ENCODE measurements at places on chromosomes 12 and 14. TPM values are rescaled to one million over a fixed set of nuclear protein-coding genes. Genes with fewer than 3 reads are reported as not detected.

The NPFF gene
- not detected for total RNA-seq

The OTOGL gene
- 10.9 TPM for total RNA-seq

The RIPK3 gene
- 1.9 TPM for total RNA-seq

DNA sequence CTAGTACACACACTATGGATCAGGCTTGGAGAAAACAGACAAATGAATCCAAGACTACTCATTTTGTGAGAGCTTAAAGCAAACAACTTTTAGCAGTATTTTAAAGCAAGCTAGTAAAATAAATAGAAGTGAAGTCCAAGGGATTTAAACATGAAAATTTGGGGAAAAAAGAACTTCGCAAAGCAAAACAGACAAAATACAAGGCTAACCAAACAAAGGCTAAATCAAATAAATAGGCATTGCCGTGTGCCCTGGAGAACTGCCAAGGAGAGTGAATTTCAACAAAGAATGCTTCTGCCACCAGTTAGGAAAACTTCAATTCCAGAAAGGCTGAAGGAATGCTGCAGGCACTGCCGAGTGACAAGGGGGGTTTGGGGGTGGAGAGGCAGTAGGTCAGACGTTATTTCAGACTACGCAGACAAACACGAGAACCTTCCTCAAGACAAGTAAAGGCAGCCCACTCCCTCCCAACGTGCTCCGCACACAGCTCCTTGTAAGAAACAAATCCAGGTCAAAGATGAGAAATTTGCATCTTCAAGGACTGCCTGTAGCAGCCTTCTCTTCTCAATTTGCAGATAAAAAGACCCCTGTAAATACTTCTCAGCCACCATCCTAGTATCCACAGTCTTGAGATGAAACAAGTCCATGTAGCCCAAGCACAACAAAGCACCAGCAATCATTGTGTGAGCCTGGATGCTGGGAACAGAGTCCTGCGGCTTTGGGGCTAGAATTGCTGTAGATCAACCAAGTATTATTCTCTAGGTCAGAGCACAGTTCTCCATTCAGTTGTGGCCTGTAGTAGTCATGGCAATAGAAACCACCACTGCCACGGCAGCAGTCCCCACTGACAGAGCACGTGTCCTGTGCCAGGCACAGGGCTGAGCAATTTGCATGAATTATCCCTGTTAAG, 43.3 kb downstream of the EFCAB11 start:
- DNase-seq = no peak

GRCh38 chr12:108446766-108447165, 68.3 kb upstream of the FICD start:
- DNase-seq = no peak

DNA sequence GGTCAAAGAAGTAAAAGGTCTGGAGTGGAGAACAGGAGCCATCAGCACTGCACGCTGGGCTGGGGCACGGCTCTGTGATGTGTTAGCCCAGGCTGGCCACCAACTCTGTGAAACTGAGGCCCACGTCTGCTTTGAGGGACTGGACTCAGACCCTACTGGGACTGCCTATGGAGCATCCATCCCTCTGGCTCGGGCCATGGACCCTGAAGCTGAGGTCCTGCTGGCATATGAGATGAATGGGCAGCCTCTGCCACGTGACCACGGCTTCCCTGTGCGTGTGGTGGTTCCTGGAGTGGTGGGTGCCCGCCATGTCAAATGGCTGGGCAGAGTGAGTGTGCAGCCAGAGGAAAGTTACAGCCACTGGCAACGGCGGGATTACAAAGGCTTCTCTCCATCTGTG, 7.1 kb downstream of the SUOX start:
- no peak for DNase-seq

GRCh38 chr12:98587084-98587483, 6.4 kb upstream of the SLC25A3 start:
- DNase-seq = no peak

DNA sequence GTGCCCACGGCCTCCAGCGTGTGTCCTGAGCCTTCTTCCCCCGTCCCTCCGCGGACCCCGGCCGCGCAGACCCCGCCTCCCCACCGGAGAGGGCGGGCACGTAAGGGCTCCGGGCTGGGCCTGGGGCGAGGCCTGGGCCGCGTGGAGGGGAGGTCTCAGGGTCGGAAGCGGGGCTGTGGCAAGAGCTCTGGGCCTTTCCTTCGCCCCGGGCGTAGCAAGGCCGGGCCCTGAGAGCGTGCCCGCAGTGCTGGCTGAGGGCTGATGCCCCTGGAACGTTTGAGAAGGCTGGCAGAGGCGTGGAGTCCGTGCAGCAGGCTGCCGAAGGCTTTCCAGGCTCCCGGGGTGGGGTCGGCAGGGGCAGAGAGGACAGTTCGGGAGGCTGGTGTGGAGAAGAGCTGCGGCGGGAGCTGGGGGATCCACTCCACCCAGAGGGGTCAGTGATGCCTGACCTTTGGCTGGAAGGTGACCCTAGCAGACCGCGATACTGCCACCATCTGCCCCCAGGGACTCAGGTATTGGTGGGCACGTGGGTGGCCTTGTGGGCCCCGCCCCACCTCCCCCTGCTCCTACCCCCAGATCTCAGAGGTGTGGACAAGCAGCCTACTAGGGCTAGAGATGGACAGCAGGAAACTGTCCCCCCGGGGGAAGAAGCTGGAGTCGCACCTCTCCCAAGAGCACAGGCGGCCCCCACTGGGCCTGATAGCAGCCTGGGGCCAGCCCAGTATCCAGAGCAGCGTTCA, 558 bp downstream of the TEX22 start:
- no peak for DNase-seq

GRCh38 chr14:103548463-103549351, 13.8 kb downstream of the BAG5 start:
- DNase-seq = no peak

GRCh38 chr14:75513911-75514672, 8.2 kb upstream of the BATF start:
- DNase-seq = no peak

DNA sequence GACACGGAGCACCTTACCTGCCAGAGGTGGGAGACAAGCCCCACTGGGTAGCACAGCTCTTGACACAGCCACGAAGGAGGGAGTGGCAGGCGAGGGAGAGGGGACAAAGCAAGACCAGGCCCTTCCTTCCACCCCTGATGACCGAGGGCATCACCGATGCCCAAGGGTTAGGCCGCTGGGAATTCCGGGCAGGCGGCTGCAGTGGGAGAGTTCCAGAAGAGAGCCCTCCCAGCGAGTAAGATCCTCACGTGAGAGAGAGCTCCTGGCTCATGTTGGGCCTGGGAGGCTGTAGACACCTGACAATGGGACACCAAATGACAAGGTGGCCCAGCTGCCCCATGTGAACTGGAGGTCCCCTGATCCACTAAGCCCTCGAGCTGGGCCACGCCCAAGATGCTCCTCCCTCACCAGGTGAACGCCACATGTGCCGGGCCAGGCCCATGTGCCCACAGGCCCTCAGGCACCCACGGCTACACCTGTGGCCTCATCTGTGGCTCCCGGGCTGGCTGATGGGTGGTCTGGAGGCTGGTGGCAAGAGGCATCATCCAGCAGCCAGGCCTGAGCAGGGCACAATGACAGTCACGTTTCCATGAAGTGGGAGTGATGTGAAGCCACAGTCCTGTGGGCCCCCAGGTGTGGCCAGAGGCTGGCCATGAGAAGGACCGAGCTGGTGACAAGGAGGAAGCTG, 32.1 kb upstream of the C14orf180 start:
- no peak for DNase-seq

DNA sequence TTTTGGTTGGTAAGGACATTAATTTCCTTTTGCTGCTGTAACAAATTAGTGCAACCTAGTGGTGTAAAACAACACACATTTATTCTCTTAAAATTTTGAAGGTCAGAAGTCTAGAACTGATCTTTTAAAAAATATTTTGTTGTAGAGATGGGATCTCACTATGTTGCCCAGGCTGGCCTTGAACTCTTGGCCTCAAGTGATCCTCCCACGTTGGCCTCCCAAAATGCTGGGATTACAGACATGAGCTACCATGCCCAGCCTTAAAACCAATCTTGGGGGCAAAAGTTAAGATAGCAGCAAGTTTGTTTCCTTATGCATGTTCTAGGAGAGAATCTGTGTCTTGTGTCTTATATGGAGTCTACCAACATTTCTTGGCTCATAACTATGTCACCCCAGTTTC, 55.8 kb downstream of the MIA2 start:
- DNase-seq = no peak

GRCh38 chr14:20428802-20429201, 7.2 kb downstream of the KLHL33 start:
- no peak for DNase-seq

GRCh38 chr12:86608638-86609037, 352.4 kb upstream of the MGAT4C start:
- no peak for DNase-seq

GRCh38 chr12:12557733-12558132, 4.9 kb downstream of the DUSP16 start:
- no peak for DNase-seq

DNA sequence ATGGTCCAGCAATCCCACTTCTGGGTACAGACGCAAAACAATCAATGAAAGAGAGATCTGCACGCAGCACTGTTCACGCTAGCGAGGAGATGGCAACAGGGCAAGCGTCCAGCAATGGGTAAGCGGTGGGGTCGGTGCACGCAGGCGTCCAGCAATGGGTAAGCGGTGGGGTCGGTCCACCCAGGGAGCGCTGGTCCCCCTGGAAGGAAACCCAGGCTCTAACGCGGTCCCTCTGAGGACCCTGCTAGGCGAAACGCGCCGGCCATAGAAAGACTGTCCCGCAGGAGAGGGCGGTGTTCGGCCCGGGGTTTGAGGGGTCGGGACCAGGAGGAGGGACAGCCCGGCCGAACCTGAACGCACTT, 618 bp upstream of the PGAM5 start:
- no peak for DNase-seq

Data from right atrium auricular region (tissue), 2 donors.